Upper lobe of left lung (tissue), 6 donors: ENCODE measurements at places on chromosomes 7 and 10. TPM values are rescaled to one million over a fixed set of nuclear protein-coding genes. Genes with fewer than 3 reads are reported as not detected.

TFEC gene
- total RNA-seq: 21.0 TPM

MYL10 gene
- not detected for total RNA-seq

SPACDR gene
- total RNA-seq: not detected

EMX2 gene
- total RNA-seq: not detected

SMO gene
- 2.7 TPM for total RNA-seq

CNPY1 gene
- total RNA-seq: not detected

TRIM50 gene
- 0.13 TPM for total RNA-seq

KAZALD1 gene
- 11.9 TPM for total RNA-seq

CYP2C19 gene
- total RNA-seq: 0.14 TPM

UNCX gene
- not detected for total RNA-seq

ZNF282 gene
- total RNA-seq: 27.3 TPM

ITIH2 gene
- not detected for total RNA-seq

SAP25 gene
- 16.0 TPM for total RNA-seq

CCDC172 gene
- total RNA-seq: not detected

SPDYE1 gene
- not detected for total RNA-seq

FAM25A gene
- total RNA-seq: not detected

OR6V1 gene
- not detected for total RNA-seq

FXYD4 gene
- 4.0 TPM for total RNA-seq
